ENCODE measurements at places on chromosomes 12 and 14. TPM values are rescaled to one million over a fixed set of nuclear protein-coding genes. Genes with fewer than 3 reads are reported as not detected.
A peak's percentile ranks its signal among the peaks of the same experiment; 100 is the strongest.

- DNase-seq: peak; percentile 88
These were observed 4.4 kb downstream of the VDR start for GRCh38 chr12:47900131-47901062.

DNA sequence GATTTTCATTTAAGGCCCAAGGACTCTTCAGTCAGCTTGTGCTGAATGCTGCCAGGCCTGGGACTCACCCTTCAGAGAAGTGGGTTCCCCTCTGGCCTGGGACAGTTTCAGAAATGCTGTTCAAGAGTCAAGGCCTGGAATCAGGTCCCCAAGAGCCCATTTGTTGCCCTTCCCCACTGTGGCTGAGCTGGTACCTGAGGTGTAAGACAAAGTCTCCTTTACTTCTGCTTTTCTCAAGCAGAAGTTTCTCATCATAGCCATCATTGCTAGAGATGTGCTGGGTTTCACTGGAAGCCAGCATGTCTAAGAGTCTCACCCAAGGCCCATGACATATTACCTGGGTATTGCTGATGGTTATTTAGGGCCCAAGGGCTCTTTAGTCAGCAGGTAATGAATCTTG is 8.9 kb downstream of the FANCM start:
- DNase-seq: no peak

GRCh38 chr12:219891-220352 is 6.0 kb upstream of the SLC6A12 start:
- peak; percentile 68 for DNase-seq

DNA sequence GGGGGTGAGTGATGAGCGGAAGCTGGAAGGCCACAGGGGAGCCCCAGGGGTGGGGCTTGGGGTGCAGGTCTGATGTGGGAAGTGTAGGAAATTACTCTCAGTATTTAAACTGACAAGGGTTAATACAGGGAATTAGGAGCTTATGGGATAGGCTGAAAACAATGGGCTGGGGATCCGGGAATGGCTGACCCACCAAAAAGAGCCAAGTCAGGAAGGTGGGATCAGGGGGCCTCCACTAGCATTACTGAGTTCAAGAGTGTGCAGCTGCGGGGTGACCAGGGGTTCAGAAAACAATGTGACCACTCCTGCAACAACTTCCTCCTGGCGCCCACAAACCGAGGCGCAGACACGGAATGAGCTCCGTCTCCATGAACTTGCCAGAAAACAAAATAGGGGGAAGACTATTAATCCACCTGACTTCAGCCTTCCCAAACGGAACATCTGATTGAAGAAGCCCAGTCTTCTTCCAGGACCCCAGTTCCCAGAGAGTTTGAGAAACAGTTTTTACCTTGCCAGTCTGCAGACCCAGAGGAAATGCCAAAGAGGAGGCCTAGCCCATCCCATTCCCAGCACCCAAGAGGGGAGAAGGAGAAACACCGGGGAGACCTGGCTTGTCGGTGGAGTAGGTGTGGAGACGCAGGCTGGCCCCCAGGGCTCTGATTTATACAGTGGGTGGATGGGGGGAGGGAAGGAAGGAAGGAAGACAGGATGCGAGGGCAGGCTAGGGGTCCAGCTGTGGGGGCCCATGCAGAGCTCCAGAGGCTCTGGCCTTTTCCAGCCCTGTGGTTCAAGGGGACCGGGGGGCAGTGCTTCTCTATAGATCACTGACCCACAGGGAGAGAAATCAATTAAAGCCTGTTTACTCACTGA is 16.5 kb upstream of the YY1 start:
- DNase-seq: peak; percentile 61

GRCh38 chr14:65142429-65142828 is 40.1 kb upstream of the MAX start:
- DNase-seq: no peak

- no peak for DNase-seq
These were observed 14.9 kb downstream of the EML1 start for GRCh38 chr14:99808154-99808505.

- DNase-seq: no peak
These were observed 64.5 kb upstream of the MANSC4 start for GRCh38 chr12:27844366-27845090.

DNA sequence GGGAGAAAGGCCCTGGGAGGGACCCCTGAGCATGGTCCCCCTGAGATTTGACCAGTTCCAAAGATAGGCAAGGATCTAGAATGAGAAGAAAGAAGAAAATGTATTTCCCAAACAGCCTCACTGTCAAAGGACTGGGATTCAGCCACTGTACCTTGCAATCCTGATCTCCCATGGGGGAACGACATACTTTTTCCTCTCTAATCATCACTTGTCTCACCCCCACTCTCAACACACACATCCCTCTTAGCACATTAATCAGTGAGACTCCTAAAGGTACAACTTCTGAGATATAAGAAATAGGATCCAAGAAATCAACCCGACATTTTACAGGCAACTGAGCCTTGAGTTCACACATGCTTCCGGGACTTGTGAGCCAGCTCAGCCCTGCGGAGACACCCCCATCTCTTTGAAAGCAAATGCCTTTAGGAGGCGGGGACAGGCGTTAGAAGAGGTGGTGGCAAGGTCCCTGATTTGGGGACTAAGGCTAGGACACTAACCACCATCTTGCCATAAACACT is 1.4 kb downstream of the MAP3K9 start:
- peak; percentile 70 for DNase-seq

- DNase-seq: peak; percentile 66
These were observed 12.4 kb downstream of the MGST1 start for GRCh38 chr12:16359512-16360491.

DNA sequence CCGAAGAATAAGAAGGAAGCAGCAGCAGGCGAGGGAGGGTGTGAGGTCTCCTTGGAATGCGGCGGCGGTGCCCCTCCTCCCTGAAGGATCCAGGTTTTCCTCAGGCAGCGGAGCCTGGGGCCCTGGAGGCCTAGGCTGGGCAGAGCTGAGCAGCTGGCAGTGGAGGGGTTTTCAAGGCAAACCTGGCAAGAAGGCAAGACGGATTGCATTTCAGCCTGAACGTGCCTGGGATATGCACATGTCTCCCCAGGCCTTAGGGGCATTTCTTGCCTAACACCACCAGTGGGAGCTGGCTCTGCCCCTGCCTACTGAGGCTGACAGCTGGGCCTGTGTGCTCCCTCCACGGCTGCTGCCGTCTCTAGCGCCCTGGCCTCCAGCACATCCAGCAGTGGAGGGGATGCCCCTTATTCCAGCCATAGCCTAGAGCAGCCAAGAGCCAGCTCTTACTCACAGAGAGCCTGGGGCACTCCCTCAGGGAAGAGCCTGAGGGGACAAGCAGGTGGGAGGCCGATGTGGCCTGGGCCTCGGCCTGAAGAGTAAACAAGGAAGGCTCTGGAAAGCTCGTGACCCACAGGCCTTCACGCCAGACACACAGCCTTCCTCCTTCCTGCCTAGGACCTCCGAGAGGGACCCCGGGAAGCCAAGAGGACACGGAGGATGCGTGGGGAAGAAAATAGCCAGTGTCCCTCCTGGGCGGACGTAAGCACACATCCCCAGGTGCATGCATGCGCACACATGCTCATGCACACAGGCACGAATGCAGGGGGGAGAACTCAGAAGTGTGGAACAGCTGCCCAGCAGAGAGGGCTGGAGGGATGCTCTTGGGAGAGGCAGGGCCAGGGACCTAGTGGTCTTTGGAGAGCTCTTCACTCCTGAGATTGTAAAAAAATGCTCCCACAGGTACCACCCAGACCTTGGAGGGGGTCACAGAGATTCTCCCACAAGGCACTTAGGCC is 23.0 kb upstream of the EIF2B2 start:
- DNase-seq: no peak

DNA sequence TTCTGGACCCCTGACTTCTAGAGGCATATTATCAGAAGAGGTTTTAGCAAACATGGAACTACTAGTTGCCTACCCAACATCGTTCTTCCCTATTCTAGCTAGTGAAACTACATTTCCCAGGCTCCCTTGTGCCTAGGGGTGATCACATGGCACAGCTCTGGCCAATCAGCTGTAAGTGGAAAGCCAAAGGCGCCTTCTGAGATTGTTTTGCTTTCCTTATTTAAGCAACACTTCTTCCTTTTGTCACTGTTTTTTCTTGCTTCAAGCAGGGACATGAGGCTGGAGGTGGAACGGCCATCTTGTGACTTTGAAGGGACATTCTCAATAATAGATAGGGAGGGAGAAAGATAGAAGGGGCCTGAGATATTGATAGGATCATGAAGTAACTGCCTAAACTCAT is 136.7 kb downstream of the ZNF664 start:
- peak; percentile 33 for DNase-seq

DIO3 gene
- polyA plus RNA-seq: not detected

PTPRB gene
- 1.9 TPM for polyA plus RNA-seq

KCNJ8 gene
- 0.22 TPM for polyA plus RNA-seq

MYH6 gene
- polyA plus RNA-seq: 52.1 TPM

BRMS1L gene
- polyA plus RNA-seq: 4.0 TPM

RBMS2 gene
- polyA plus RNA-seq: 3.8 TPM

CISTR gene
- polyA plus RNA-seq: not detected

CHURC1 gene
- 37.1 TPM for polyA plus RNA-seq

All from small intestine (tissue), 16 donors.